ENCODE measurements at places on chromosomes 11 and 22. TPM values are rescaled to one million over a fixed set of nuclear protein-coding genes. Genes with fewer than 3 reads are reported as not detected.

Gene SCUBE2
- total RNA-seq: not detected

Gene ACRV1
- not detected for total RNA-seq

Gene NTM
- total RNA-seq: not detected

Gene OR51B4
- not detected for total RNA-seq

Gene PVALB
- total RNA-seq: not detected

Gene CDC42BPG
- total RNA-seq: 0.42 TPM

Gene PATE2
- not detected for total RNA-seq

Gene SPON1
- total RNA-seq: 0.85 TPM

Gene CARD18
- not detected for total RNA-seq

Gene TIMP3
- not detected for total RNA-seq

Gene C11orf98
- 112 TPM for total RNA-seq

Gene APOBEC3A
- total RNA-seq: not detected

Gene CCDC157
- 4.6 TPM for total RNA-seq

Gene CDC42EP2
- 1.6 TPM for total RNA-seq

Gene PDE3B
- total RNA-seq: 113 TPM

Gene SMC1B
- total RNA-seq: 0.44 TPM

Gene CBLIF
- not detected for total RNA-seq

Gene SAMM50
- 49.9 TPM for total RNA-seq

Gene NFAM1
- 1.1 TPM for total RNA-seq

Gene MB
- total RNA-seq: 0.80 TPM

Gene SESN3
- total RNA-seq: 43.5 TPM

Gene JHY
- total RNA-seq: 2.9 TPM

Gene ASRGL1
- 10.1 TPM for total RNA-seq

Gene MYO18B
- 1.3 TPM for total RNA-seq

Gene FGF19
- not detected for total RNA-seq

Gene HTATIP2
- total RNA-seq: 35.9 TPM

Gene SCN4B
- total RNA-seq: 0.17 TPM

Gene IRAG1
- total RNA-seq: not detected

Gene MN1
- total RNA-seq: 0.34 TPM

Gene OR51E1
- not detected for total RNA-seq

Gene ELFN2
- 0.17 TPM for total RNA-seq

Gene RIMBP3B
- 0.22 TPM for total RNA-seq

Gene PRG3
- not detected for total RNA-seq

Gene NCAM1
- 1.2 TPM for total RNA-seq

Gene DEPDC7
- total RNA-seq: 0.46 TPM

Gene CNGA4
- not detected for total RNA-seq

Gene LRRC32
- 4.7 TPM for total RNA-seq

Gene FREY1
- 2.7 TPM for total RNA-seq

Gene MPZL2
- total RNA-seq: 4.8 TPM

Gene ZP1
- not detected for total RNA-seq

Gene C22orf31
- not detected for total RNA-seq

Gene FEN1
- 104 TPM for total RNA-seq

Gene SLC22A12
- not detected for total RNA-seq

Gene C11orf65
- 0.29 TPM for total RNA-seq

Gene GSTT4
- not detected for total RNA-seq

Gene SLC6A5
- total RNA-seq: not detected

Gene LRRC10B
- total RNA-seq: not detected

Gene OR8G5
- total RNA-seq: not detected

Gene C11orf87
- total RNA-seq: not detected

Data from T-helper 1 cell treated with Interleukin-12 subunit alpha and Interleukin-12 subunit beta and Interleukin-4 antibody, amounts not matched to agents 30 ng/mL and 1 ng/mL, for 36 hours (primary cell).